ENCODE measurements at places on chromosomes 5 and 9. TPM values are rescaled to one million over a fixed set of nuclear protein-coding genes. Genes with fewer than 3 reads are reported as not detected.

- no peak for DNase-seq
Measured at GRCh38 chr9:132370592-132370991, 15.8 kb upstream of the SETX start.

- DNase-seq, result no peak
Measured at GRCh38 chr5:169812786-169813185, 167.5 kb downstream of the INSYN2B start.

DNA sequence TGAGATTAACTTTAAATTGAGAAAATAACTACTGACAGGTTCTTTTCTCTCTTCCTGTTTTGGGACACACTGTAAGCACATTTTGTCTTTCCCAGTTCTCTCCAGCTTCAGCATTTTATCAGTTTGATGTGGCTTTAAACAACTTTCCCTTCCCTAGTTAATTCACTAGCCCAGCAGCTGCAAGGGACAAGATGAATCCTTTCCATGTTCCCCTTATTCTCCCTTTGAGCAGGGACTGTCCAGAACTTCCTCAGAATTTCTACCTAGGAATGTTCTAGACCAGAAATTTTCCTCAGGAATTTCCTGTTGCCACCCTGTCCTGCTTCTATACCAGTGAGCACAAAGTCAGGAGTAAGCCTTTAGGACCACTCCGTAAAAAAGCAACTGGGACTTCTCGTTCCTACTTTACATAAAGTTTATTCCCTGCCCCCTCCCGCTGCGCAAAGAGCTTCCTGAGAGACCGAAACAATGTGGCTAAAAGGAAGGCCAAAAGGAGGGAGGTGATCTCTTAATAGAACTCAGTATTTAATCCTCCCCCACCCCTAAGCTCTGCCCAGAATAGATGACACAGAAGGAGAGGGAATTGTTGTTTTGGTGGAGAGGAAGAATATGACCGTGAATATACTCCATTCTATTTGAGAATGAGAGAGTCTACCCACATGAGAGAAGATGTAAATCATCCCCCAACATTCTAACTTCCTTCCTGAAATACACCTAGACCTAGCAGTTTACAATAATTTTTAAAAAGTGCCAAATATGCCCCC is 61.9 kb downstream of the GLIS3 start:
- peak; percentile 37 for DNase-seq

- DNase-seq, result no peak
Measured at GRCh38 chr9:4603830-4604229, 58.3 kb upstream of the PLPP6 start.

DNA sequence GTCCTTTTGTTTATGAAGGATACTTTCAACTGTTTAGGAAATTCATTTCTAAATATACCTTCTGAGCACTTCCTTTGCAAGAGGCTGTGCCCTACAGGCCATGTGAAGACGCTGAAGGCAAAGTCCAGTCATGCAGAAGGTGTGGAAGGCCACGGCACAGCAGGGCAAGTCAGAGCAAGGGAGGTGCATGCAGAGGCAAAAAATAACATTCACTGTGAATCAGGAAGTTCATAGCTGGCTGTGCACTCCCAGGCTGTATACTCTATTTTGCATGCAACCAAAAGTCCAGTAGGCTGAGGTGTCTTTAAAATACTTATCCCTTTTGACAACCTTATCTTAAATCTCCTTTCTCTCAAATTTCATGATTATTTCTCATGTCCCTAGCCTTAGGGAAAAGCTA is 50.3 kb downstream of the GNAQ start:
- DNase-seq, result no peak

DNA sequence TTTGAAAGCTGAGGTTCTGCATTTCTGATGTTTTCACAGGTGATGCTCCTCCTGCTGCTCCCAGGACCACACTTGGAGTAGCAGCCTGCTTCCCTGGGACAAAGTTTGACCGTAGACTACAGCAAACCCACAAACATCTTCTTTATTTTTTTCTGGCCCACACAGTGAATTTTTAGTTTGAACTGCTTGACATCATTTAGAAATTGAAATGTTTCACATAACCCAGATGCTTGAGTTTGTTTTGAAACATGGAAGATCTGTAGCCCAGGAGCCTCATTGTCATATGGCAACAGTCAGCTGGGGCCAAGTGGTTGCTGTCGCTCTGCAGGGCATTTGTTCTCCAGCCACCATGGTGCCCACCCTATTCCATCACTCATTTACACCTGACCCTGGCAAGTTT is 8.4 kb downstream of the SH3TC2 start:
- DNase-seq, result no peak

- no peak for DNase-seq
Measured at GRCh38 chr5:168118042-168118668, 173.3 kb upstream of the WWC1 start.

- DNase-seq, result no peak
Measured at GRCh38 chr9:14433351-14434157, 119.6 kb upstream of the NFIB start.

- no peak for DNase-seq
Measured at GRCh38 chr9:25254051-25254450, 424.2 kb downstream of the TUSC1 start.

- DNase-seq, result no peak
Measured at GRCh38 chr9:30757723-30758122, 1626.7 kb upstream of the ACO1 start.

GRCh38 chr9:104927216-104927911 is 591 bp downstream of the ABCA1 start:
- DNase-seq, result peak; percentile 81

- DNase-seq, result no peak
Measured at GRCh38 chr5:128276537-128277216, 193.1 kb downstream of the SLC12A2 start.

GRCh38 chr9:87498811-87499360 is 1.2 kb downstream of the DAPK1 start:
- DNase-seq, result peak; percentile 62

The LURAP1L gene
- total RNA-seq, result 88.3 TPM

The SLC46A2 gene
- under 0.01 TPM for total RNA-seq

The CDKN2A gene
- total RNA-seq, result 32.1 TPM

The C9orf78 gene
- 41.0 TPM for total RNA-seq

Data from osteoblast (primary cell).